ENCODE measurements at places on chromosomes 3 and 15. TPM values are rescaled to one million over a fixed set of nuclear protein-coding genes. Genes with fewer than 3 reads are reported as not detected.

The ARNT2 gene
- 19.3 TPM for total RNA-seq

The LMAN1L gene
- not detected for total RNA-seq

The GOLGA8J gene
- total RNA-seq, result not detected

The PLA2G4B gene
- total RNA-seq, result 2.1 TPM

The ANKRD28 gene
- 75.8 TPM for total RNA-seq

The ZNF501 gene
- not detected for total RNA-seq

The MUC20 gene
- total RNA-seq, result 0.74 TPM

The GP9 gene
- not detected for total RNA-seq

The SAMMSON gene
- not detected for total RNA-seq

The NSUN3 gene
- 6.5 TPM for total RNA-seq

The EPM2AIP1 gene
- total RNA-seq, result 4.9 TPM

The HAUS2 gene
- total RNA-seq, result 21.8 TPM

The PLAAT1 gene
- 0.09 TPM for total RNA-seq

The TMEM212 gene
- not detected for total RNA-seq

The RTP1 gene
- not detected for total RNA-seq

The ACY1 gene
- total RNA-seq, result 24.9 TPM
